Colonic mucosa (tissue), 4 donors: ENCODE measurements at places on chromosomes 11 and 22. TPM values are rescaled to one million over a fixed set of nuclear protein-coding genes. Genes with fewer than 3 reads are reported as not detected.

- peak; percentile 41 for DNase-seq
Observed at GRCh38 chr11:86954269-86955110, 705 bp downstream of the FZD4 start.

Gene PLAAT2
- 1.9 TPM for total RNA-seq

DNA sequence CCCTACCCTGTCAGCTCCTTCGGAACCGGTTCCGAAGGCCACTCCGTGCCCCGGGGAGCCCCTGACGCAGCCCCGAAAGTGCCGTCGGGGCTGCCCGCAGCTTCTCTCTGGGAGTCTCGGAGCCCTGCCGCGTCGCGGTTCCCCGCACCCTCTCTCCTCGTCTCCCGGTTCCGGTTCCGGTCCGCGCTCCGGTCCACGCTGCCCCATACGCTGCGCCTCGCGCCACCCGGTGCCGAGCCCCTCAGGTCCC, 618 bp downstream of the MTA2 start:
- DNase-seq: peak; percentile 54

- DNase-seq: no peak
Observed at GRCh38 chr11:46725338-46726205, 6.6 kb downstream of the F2 start.

GRCh38 chr22:32991353-32992101, 66.7 kb downstream of the SYN3 start:
- DNase-seq: no peak

Gene OSBPL5
- total RNA-seq: 69.5 TPM

GRCh38 chr22:25210793-25211192, 8.6 kb upstream of the CRYBB2 start:
- DNase-seq: no peak

GRCh38 chr22:30169002-30169401, 77.6 kb downstream of the LIF start:
- no peak for DNase-seq

Gene APOL1
- total RNA-seq: 34.6 TPM

Gene FAM227A
- total RNA-seq: 2.0 TPM

Gene APBB1
- 6.6 TPM for total RNA-seq

GRCh38 chr11:121494355-121495099, 41.8 kb upstream of the SORL1-AS1 start:
- DNase-seq: no peak

Gene PATE4
- not detected for total RNA-seq

Gene ARHGAP20
- 1.3 TPM for total RNA-seq

GRCh38 chr11:95076981-95077380, 10.3 kb downstream of the SRSF8 start:
- DNase-seq: no peak

Gene ELFN2
- total RNA-seq: 0.21 TPM

Gene TEX54
- total RNA-seq: not detected

DNA sequence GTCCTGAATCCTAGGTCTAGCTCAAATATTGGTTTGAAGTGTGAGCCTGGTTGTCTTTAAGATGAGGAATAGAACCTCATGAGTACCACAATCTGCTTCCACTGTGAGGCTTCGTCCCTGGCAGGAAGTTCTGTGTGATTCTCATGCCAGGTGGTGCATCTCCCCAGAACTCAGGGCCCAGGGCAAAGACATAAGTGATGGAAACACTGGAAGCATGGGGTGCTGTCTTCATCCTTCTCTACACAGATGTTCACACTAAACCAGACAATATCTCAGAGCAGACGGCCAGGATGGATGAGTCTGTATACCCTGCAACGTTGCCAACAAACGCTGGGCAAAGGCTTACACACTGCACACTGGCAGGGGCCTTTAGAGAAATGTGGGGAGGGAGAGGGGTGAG, 475.9 kb upstream of the B3GAT1 start:
- no peak for DNase-seq

- DNase-seq: no peak
Observed at GRCh38 chr11:118933486-118933885, 7.8 kb upstream of the BCL9L start.

DNA sequence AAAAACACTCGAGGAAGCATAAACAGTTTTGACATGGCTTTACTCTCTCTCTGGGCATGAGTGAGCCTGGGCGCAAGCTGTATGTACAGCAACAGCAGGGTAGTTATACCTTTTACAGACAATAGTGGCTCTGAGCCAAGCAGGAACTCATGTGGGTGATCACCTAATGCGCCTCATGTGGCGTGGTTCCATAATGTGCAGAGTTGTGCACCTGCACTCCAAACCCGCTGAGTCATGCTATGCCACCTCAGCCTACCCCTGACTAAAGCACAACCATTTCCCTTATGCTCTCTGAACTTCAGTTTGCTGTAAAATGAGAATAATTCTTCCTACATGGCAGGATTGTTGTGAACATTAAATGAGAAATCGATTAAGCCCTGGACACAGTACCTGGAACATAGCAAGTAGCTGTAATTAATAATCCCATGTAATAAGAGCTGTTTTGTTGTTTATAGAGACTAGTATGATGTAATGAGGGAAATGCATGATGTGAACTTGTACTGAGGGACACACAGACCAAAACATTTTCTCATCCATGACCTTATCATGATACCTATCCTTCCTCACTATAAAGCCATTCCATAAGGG, 71.6 kb downstream of the CCDC34 start:
- peak; percentile 76 for DNase-seq
